Activated CD4-positive, CD25-positive, alpha-beta regulatory T cell treated with anti-CD3 and anti-CD28 coated beads, Interleukin-2, amount 50 U/mL, for 16 hours (primary cell): ENCODE measurements at places on chromosomes 16 and 17.

- no peak for DNase-seq
Observed at GRCh38 chr17:77222356-77222755, 81.6 kb downstream of the SEC14L1 start.

GRCh38 chr17:40810494-40810893 is 10.7 kb upstream of the KRT28 start:
- no peak for DNase-seq

- no peak for DNase-seq
Observed at GRCh38 chr16:15032547-15033308, 23.1 kb downstream of the NTAN1 start.

GRCh38 chr16:55036371-55036821 is 105.7 kb downstream of the IRX5 start:
- DNase-seq = no peak

DNA sequence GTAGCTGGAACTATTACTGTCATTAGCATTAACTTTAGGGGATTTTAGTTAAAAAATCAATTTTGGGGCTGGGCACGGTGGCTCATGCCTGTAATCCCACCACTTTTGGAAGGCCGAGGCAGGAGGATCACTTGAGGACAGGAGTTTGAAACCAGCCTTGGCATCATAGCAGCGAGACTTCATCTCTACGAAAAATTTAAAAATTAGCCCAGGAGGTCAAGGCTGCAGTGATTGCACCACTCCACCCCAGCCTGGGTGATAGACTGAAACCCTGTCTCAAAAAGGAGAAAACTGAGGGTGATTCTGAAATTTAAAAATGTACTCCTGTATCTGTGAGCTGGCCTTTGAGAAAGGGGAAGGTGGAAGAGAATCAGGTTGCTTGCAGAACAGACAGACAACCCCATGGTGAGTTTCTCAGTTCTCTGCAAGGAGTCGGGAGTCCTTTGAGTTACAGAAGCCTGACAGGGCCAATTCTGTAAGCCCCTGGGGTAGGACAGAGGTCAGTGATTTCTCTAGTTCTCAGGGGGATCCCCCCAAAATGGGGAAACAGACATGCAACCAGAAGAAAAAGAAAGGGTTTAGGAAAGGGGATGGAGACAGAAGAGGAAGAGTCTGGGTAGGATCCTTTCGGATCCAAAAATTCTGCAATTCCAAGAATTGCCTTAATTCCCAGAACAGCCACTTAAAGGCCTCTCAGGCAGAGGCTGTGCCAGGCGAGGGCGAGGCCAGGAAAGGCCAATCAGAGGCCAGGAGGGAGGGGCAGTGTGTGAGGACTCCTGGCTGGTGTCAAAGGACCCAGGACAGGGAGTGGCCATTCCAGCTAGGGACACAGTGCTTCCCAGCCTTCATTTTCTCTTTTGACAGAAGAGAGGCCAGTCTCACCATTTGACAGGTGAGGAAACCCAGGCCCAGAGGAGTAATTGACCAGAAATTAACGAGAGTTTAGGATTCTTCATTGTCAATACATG is 6.7 kb downstream of the NUPR1 start:
- no peak for DNase-seq

GRCh38 chr17:67950945-67951344 is 45.3 kb downstream of the C17orf58 start:
- no peak for DNase-seq

DNA sequence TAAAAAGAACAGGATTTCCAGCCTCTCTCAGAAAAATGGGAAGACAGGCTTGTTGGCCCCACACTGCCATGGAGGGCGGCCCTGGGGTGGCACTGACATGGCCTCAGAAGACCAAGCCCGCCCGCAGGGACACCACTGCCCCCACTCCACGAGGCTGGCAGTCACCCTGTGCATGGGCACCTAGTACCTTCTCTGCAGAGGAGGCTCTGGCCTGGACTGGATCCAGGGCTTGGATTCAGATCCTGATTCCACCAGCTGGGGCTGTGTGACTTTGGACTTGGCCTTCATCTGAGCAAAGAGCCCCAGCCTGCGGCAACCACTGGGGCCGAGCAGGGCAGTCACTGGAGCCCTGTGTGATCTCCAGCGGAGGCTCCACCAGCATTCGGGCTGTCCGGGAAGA is 16.8 kb upstream of the FASN start:
- DNase-seq = no peak

DNA sequence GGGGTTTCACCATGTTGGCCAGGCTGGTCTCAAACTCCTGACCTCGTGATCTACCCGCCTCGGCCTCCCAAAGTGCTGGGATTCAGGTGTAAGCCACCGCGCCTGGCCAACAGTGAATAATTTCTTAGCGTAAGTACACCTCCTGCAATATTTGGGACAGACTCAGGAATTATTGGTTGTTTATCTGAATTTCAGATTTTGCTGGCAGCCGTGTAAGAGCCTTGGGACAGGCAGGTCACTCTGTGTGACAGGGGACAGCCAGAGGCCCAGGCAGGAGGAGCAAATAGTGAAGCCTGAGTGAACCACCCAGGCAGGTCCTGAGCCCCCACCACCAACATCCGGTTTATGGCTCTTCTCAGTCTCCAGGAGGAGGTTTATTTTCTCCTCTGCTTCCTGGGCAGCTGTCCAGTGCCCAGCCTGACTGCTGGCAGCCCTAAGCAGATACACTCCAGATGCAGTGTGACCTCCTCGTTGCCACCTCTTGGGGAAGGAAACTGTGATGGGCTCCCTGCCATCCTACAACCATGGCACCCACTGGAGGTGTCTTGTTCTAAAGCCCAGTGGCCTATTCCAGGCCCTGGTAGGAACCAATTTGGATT is 26.2 kb upstream of the ADORA2B start:
- DNase-seq = no peak

DNA sequence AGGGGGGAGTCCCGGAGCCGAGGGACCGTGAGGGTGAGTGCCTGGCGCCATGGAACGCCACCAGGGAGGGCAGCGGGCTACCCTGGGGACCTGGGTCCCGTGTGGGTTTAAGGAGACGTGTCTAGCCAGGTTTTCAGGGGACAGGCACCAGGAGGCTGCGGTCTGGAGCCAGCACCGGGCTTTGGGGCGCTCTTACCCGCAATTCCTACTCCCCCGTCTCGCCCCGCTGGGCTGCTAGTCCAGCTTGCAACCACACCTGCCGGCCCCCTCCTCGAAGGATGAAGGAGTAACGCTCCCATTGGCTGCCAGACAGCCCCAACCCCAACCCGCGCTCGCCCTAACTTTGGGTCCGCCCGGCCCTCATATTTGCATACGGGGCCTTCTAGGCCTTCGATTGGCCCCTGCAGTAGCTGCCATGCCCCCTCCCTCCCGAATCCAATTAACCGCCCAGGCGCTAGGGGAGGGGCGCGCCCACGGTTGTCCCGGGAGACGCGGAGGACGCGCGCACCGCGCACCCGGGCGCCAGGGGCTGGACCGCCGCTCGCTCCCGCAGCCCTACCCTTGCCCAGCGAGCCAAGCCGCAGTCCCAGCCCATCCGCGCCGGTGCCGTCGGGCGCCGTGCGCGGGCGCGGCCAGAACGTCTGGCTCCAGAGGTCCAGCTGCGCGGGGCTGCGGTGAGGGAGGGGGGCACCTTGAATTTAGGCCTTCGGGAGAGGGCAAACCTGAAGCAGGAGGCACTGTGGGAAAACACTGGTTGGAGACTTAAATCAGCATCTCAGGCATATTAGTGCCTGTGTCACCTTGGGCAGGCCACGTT is at the start of gene TTLL6:
Gene TTLL6, minus strand, starts transcription at position 456 of the 817 bp plus-strand sequence. Its CDS starts 157 bp downstream, at position 299.
- DNase-seq = peak; percentile 57

DNA sequence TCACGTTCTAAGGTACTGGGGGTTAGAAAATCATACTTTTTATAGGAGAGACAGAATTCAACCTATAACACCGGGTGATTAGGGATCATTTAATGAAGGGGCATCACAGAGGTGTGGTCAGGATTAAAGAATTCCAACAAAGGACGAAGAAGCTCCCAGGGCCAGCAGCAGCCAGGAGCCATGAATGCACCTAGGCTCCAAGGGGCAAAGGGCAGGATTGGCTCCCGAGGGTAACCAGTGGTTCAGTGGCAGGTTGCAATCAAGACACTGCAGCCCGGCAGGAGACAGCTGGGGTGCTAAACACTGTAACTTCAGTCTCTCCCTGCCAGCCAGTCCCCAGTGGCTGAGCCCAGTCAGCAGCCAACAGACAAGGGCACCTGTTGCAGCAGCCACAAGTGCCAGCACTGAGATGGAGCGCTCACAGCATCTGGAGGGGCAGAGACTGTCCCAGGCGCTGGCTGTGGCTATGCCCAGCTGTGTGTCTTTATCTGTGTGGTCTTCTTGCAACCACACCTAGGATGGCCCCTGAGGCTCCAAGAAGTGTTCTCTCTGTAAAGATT is 23.9 kb downstream of the DHRS7C start:
- no peak for DNase-seq

- no peak for DNase-seq
Observed at GRCh38 chr16:59683709-59684108, 949.6 kb upstream of the GOT2 start.

DNA sequence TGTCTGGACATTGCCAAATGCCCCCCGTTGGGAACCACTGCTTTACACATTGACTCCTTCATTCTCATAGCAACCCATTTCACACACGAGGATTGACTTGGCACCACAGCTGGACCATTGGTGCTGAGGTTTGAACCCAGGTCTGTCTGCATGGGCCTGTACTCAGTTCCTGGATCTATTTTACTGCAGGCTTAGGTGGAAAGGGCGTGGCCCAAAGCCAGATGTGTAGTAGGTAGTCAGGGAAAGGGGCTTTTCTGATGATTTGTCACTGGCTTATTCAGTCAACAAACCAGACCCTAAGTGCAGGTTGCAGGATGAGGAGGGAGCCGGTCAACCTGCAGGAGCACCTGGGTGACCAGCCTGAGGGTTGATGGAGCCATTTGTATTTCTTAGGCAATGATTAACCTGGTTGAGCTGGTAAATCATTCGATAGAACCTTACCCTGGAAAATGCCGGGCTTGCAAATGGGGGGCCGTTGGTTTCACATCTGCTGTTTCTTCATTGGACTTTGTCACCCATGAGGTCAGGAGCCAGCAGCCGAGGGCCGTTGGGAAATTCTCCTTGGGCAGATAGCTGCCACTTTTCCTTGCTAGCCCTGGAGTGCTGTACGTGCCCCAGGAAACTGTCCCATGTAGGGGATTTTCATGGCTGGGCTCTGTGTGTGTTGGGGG is 104.4 kb downstream of the CMIP start:
- no peak for DNase-seq

DNA sequence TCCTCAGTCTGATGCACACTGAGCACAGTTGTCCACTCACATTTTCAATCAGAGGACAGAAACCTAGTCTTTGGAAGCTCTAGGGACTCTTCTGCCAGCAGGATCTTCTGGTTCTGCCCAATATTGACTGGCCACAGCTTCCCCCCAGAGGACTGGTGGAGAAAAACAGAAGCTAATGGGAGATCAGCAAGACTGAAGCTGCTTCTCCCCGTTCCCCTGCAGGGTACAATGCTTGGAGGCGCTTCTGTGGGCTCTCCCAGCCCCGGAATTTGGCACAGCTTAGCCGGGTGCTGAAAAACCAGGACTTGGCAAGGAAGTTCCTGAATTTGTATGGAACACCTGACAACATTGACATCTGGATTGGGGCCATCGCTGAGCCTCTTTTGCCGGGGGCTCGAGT is 10.3 kb downstream of the EPX start:
- DNase-seq = no peak

- DNase-seq = no peak
Observed at GRCh38 chr16:27769561-27770255, 219.8 kb downstream of the KATNIP start.

DNA sequence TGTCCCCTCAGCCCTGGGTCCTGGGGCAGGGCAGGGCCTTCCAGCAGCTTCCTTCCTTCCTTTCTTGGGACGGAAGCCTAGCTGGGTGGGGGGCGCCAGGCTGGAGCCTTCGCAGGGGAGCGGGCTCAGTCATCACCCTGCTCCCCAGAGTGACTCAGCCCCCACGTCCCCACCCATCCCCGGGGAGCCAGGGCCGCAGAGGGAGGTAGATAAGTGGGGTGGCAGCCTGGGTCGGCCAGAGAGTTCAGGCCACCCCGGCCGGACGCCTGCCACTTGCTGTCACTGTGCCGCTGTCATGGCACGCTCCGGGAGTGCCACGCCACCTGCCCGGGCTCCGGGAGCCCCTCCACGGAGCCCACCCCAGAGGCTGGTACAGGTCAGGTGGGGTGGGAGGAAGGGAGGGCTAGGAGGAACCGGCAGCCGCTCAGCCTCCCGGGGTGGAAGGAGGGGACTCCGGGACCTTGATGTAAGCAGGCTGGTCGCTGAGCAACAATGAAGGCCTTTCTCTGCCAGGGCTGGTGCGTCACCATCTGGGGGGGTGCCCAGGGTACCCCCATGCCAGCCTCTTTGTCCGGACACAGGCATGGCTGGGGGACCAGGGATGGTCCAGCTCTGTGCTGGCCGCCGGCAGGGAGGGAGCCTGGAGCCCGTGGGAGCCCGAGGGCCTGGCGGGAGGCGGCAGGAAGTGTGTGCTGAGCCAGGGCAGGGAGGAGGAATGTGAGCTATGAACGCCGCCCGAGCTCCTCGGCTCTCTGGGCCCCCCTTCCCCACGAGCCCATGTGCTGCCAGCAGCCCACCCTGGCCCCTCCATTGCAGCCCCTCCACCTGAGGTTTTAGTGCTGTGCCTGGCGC is 6.6 kb downstream of the NHERF2 start:
- DNase-seq = no peak

DNA sequence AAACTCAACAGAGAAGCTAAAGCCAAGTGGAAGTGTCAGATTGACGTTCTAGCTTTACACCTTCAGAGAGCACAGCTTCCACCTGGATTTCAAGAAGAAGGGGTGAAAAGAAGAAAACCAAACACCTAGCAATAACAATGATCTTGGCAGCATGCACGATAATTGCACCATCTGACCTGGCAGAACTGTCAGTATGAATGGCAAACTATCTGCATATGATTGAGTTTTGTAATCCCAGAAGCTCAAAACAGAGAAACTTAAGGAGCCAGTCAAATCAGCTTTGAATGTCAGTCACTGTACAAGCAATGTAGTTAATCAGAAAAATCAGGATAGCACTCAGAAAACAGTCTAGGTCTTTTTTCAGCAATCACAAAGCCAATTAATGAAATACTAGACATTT is 427.1 kb downstream of the ZFHX3 start:
- DNase-seq = no peak

- no peak for DNase-seq
Observed at GRCh38 chr16:49362230-49362629, 11.4 kb upstream of the C16orf78 start.

GRCh38 chr17:45129940-45130680 is 2.2 kb downstream of the PLCD3 start:
- DNase-seq = no peak

DNA sequence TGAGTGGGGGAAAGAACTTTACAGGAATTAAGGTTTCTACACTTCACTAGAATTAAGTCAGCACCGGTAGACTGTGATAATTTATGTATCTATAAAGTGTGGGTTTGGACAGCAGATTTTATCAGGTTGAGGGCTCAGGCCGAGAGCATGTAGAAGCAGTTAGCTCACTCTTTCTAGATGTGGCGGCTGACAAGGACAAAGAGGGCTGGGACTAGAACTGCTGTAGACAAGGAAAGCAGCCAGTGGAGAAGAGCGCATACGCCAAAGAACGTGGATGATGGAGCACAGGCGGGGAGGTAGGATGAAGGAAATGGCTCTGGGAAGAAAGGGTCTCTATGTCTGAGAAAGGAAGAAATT is 504 bp upstream of the GOSR1 start:
- no peak for DNase-seq

- no peak for DNase-seq
Observed at GRCh38 chr17:73744411-73744810, 100.2 kb upstream of the SDK2 start.
